Bone marrow (tissue), 2 donors: ENCODE measurements at places on chromosomes 3 and 15.

DNA sequence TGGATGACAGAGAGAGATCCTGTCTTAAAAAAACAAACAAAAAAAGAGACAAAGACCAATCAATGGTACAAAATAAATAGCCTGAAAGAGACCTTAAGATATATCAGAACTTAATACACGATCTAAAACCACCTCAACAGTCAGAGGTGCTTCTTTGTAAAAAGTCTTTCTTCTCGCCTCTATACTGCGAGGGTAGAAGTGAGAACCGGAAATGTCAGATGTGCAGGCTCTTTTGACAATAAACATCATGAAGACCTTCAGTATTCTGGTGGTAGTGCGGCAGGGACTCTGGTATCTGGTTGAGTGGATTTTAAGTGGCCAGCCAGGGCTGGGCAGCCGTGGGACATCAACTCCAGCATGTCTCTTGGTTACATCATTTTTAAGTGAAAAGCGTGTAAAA, 30.0 kb downstream of the RUBCN start:
- DNase-seq = no peak

GRCh38 chr15:63232943-63233342, 43.5 kb downstream of the RAB8B start:
- no peak for DNase-seq

DNA sequence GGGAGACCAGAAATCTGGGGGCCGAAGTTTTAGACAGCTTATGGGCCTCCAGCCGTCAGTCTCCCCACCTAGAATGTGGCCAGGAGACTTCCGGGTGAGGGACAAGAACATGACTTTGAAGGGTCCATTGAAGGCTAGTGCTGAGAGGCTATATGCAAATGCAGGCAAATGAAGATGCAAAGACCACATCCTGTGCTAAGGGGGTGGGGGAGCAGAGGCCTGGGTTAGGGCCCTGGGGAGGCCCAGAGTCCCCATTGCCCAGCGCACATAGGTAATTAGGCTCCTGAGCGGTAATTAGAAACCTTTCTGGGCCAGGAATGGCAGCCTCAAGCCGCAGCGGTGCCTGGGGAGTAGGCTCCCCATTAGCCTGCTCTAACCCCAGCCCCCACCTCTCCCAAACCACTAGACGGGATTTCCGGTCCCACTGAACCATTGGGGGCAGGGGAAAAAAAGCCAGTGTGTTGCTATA, 6.8 kb downstream of the CSK start:
- peak; percentile 15 for DNase-seq

GRCh38 chr3:10746684-10747083, 69.3 kb upstream of the SLC6A11 start:
- no peak for DNase-seq

DNA sequence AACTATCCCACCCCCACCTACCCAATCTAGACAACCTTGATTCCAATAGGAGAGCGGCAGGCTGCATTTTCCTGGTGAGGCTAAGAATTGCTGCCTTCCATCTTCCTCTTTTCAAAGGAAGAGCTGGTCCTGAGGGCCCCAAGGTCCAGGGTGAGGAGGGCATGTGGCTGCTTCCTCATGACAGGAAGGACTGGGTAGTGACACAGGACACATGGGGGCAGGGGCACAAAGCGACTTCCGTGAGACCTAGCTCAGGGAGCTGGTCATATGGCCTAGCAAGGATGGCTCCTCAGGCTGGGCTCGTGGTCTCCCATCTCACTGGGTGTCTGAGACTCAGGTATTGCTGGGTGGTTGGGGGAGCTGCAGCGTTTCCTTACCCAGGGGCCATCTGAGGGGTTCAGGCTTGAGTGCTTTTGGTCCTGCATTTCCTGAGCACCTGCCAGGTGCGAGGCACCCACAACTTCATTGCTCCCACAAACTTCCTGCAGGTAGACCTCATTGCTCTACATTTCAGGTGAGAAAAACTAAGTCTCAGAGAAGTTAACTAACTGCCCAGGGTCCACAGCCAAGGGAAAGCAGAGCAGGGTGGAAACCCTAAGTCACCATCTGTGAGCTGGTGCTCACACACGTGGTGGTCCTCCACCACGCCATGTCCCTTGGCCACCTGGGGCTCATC, 160.0 kb upstream of the TLE3 start:
- DNase-seq = no peak

DNA sequence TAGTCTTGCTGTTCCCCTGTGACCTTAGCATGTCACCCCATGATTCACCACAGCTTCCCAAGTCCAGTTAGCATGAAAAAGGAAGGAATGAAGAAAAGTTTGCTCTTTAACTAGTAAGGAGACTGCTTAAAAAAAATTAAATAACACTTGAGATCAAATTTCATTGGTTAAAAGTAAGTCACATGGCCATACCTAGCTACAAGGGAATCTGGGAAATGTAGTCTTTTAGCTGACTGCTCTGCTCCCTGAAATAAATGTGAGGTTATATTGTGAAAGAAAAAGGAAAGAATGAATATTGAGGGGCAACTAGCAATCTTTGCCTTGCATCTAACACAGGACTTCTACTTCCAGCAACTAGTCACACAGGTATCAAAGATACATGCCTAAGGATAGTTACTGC, 84.7 kb upstream of the LRRN1 start:
- DNase-seq = no peak

DNA sequence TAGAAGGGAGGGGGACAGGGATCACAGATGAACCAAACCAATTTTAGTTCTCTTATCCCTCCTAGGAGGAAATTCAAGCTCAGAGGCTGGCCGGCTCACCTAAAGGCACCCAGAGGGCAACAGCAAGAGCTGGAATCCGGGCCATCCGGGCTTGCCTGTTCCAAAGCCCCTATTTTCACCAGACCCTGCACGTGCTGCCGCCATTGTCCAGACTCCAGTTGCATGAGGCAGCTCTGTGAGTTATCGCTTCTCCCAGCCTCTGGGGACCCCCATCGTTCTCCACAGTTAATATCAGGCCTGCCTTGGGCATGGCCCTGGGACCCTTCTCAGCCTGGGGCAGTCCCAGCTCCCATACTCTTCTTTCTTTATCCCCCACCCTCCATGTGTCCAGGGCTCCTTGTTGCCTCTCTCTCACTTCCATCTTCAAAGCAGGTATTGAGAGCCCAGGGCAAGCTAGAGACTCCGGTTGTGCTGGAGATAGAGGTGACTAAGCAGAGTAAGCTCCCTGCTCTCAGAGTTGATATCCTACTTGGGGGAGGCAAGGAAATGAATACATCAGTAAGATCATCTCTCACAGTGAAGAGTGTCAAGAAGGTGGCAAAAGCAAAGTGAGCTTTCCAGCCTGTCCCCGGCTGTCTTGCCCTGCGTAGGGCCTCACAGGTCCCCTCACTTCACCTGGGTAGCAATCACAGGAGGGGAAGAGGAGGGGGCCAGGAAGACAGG, 322.8 kb downstream of the UACA start:
- DNase-seq = no peak

GRCh38 chr3:56890448-56891091, 88.8 kb upstream of the ARHGEF3 start:
- no peak for DNase-seq

- DNase-seq = no peak
Measured at GRCh38 chr3:128235207-128235926, 82.1 kb downstream of the EEFSEC start.

- no peak for DNase-seq
Measured at GRCh38 chr15:72182673-72183072, 14.9 kb downstream of the GRAMD2A start.

GRCh38 chr3:47890828-47891612, 88.1 kb downstream of the DHX30 start:
- no peak for DNase-seq

DNA sequence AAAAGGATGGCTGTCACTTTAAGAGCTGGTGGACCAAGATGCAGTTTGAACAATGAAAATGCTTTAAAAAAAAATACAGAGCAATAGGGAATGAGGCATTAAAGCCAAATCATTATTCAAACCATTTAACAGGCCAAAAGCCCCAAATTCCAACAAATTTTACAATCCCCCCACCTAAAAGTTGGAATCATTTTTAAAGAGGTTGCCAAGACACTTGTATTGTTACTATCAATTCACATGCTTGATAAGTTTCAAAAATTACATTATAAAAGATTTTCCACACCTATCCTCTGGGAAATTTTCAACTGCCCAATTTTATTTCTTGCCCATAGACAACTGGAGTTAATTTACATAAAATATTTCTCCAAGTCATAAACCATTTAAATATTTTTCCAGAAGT, 192.3 kb upstream of the ARHGEF26 start:
- no peak for DNase-seq

DNA sequence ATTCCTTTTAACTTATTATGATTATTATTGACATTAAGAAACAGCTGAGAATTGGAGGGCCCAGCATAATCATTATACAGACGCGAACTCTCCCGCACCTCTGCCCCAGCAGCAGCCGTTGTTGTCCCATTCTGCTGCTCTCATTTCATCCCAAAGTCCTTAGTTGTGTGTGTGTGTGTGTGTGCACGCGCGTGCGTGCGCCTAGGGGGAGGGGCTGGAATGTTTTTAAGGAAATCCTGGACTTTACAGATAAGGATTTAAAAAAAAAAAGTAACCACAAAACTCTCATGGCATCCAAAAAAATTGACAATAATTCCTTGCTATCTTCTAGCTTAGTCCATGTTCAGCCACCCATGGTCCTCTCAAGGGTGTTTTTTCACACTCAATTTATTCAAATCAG, 134.2 kb downstream of the WNT7A start:
- DNase-seq = no peak

GRCh38 chr15:70060214-70060992, 37.3 kb downstream of the TLE3 start:
- no peak for DNase-seq

DNA sequence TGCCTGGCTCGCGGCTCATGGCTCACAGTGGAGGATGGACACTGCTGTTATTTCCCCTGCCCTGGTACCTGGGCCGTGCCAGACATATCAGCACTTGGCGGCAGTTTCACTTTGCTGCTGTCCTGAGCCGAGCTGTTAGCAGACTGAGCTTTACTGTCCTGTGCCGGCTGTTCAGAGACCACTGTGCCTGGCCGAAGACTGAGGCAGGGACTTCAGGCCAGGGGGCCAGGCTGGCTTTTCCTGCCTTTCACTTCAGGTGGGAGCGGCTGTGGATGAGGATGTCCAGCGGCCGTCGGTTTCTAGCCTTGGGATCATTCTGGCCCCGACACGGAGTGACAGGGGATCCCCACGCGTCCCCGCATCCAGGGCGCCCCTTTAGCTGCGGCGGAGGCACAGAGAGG, 1.1 kb downstream of the ATP10A start:
- DNase-seq = no peak

DNA sequence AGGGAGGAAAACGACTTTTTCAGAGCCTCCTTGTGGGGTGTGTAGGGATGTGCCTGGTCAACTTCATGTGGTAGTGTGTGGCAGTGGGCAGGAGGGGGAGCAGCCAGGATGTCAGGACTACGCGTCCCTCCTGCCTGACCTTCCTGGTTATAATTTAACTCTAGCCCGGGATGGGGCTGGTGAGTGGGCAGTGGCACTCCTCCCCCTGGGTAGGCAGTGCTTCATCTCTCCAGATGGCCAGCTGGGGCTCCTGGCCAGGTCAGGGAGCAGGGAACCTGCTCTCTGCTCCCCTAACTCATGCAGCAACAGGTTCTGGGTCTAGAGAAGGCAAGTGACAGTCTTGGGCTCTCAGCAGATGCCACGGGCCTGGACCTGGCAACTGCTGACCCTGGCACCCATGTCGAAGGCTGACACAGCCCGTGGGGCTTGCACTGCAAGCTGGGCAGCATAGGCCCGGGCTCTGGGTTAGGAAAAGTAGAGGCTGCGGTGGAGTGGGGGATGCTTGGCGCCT, 2.6 kb downstream of the ITIH4 start:
- DNase-seq = no peak
